ENCODE measurements at places on chromosomes 2 and 18.

GRCh38 chr2:28269019-28269784 is 123.5 kb upstream of the FOSL2 start:
- no peak for DNase-seq

DNA sequence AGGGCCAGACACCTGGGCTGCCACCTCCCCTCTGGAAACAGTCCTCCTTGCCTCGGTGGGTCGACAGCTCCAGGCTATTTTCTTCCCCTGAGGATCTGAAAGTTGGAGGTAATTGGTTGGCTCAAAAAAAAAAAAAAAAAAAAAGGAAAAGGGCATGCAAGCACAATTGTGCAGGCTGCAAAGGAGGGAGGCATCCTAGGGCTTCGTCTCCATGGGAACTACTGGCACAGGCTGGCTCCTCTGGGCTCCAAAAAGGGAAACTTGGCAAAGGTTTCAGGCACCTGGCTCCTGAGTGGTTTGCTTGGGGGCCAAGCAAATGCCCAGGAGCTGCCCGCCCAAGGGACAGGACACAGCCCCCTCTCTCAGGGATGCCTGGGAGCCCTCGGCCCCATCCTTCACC is 1.1 kb upstream of the KCNIP3 start:
- DNase-seq = no peak

DNA sequence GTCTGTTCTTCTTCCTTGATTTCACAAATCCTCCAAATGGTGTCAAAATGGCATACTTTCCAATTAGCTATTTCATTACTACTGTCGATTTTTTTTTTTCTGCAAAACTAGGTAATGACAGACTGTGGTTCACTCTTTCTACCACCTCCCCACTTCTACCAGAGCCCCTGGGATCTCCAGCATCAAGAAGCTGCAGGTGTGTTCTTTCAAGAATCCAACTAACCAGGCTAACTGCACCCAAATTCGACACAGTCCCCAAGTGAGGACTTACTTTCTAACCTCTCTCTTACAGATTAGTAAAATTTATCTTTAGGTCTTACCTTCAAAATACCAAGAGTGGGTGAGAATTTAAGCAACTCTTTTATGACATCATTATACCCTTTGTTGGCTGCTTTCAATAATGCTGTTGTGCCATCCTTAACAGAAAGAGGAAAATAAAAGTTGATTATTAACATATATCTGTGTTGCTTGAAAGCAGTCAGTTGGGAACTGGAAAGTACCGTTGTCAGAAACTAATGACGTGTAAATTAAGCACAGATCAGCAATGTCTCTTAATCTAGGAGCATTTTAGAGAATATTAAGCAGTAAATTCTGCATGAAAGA is 31.2 kb upstream of the NPC1 start:
- DNase-seq = no peak

GRCh38 chr18:58299135-58299473 is 255.1 kb downstream of the NEDD4L start:
- DNase-seq = no peak

DNA sequence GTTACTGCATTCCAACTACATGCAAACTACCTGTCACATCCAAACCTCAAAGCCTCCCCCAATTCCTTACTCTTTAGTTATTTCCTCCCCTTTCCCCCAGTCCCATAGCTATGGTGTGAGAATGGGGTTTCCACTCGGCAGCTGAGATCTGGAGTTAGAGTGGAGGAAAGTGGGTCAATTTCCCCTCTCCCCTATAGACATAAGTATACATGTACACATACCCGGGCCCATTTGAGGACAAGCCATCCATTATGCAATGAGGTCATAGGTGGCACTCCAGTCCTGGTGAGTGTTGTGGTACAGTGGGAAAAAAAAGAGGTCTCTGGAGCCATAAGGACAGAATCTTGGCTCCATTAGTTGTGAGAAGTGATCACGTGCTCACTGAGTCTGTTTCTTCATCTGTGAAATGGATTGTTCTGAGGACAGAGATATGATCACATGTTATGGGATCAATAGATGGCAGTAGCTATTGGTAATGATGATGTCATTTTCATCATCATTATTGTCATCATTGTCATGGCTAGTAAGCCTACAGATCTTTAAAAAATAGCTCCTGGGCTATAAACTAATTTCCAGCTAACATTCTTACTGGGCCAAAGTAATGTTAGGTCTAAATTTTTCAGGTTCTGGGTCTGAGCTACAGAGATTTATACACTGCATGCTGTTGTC is 119.0 kb downstream of the BCL2L11 start:
- DNase-seq = no peak

GRCh38 chr2:237282568-237283128 is 131.3 kb downstream of the COL6A3 start:
- no peak for DNase-seq

DNA sequence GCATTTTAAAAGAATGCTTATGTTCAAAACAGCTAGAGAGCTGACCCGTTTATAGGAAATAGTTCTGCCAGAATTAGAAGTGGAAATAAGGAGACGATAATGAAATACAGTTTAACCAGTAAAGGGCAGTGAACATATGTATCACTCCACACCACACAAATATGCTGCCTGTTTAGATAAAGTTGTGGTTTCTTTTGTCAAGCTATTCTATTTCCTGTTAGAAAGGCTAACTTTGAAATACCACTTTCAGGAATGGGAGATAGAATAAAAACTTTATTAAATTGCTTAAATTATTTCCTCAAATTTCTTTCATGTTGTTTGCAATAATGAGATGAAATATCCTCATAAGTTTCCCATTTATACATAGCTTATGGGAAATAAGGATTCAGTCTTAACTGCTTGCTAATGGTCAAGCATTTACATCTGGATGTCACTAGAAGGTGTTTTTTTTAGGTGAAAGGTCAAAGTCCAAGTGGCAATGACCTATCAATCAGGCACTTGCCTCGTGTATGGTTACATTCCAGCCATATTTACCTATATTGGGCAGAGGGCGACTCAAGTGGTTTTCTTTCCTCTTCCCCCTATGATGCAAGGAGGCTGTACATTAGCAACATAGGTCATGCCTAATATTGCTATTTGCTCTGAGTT is 148.9 kb downstream of the ZEB2 start:
- no peak for DNase-seq

DNA sequence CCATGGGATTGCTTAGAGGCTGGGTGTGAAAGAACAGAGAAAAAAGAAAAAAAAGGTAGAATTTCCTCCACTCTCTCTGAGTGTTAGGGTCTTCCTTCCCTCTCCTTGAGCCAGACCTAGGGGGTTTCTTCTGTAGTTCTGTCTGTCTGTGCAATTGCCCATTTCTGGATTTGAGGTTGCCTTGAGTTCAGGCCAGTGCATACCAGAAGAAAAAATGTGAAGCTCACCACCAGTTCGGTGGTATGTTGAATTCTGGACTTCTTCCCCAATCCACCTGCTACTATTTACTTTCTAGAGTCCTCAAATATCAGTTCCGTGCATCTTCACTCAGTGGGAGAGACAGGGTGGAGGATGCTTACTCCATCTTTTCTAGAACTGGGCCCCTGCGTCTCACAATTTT is 15.3 kb upstream of the SELENOI start:
- no peak for DNase-seq
